H54 (cell line): ENCODE measurements at places on chromosomes 4 and X.

- DNase-seq = no peak
These were observed 10.3 kb downstream of the SNX25 start for GRCh38 chr4:185219551-185220344.

GRCh38 chrX:53211391-53211978 is 13.5 kb downstream of the KDM5C start:
- no peak for DNase-seq

DNA sequence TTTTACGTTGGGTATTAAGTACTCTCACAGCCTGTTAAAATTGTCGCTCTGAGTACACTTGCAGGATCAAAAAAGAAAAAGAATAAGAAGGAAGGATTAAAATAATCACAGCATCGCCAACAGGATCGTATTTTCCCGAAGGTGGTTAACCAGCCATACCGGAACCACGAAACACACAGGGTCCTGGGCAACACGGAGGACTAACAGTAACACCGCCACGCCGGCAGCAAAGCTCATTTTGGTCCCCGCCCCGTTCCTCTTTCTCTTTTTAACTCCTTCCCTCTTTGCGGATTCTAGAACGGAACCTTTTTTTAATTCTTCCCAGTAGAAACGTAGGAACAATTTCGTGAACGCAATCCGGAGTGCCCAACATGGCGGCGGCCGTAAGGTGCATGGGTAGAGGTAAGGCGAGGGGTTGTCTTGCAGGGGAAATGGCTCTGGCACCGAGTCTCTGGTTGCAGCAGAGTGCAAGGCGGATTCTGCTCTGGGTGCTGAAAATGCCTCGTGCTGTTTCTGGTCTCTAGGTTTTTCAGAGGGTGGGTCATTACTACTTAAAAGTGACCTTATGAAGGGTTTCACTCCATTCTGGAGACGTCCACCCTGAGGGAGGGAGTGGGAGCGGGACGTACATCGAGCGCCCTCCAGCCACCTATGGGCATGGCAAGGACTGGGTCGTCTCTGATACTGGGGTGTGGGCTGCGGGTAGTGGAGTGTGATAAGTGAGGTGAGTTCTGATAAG is at the start of gene MRPL1:
MRPL1 (plus strand) TSS at position 353 of the 739 bp plus-strand sequence; CDS start at position 372, 19 bp downstream.
- DNase-seq = peak; percentile 30

DNA sequence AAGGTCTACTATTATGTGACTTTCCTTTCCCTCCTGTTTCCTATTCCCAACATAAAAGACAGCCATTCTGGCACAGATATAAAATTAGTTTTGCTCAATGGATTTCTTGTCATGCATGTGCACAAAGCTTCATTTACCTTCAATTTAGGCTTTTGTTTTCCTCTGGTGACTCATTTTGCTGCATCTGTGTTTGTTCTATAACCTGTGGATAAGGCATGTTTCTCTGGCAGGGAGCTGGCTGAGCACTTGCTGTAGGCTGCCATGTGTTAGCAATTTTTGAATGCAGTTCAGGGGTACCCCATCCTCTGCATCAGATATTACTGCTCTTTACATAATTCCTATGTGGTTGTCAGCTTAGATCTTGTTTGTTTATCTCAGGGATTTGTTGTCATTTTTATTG is 202.8 kb upstream of the GRID2 start:
- DNase-seq = no peak

GRCh38 chrX:103254171-103254824 is 657 bp downstream of the TCEAL8 start:
- no peak for DNase-seq

GRCh38 chrX:153867139-153867538 is 18.8 kb downstream of the L1CAM start:
- DNase-seq = no peak

DNA sequence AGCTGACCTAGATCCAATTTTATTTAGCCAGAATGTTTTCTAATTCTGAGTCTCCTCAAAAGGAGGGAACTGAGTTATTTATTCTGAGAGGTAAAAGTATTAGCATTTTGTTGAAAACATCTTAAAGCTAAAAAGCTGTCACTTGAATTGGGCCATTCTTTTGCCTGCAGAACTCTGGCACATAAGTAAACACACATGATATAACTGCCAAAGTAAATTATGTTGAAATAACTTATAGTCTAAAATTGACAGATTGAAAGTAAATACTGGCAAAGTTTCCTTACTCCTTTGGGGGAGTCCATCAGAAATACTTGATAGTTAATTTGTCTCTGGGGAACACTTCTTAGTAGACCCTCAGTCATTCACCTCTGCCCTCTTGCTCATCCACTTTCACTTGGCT is 38.3 kb upstream of the SLC25A4 start:
- no peak for DNase-seq

- DNase-seq = no peak
These were observed 1.8 kb downstream of the SPCS3 start for GRCh38 chr4:176321589-176321988.

DNA sequence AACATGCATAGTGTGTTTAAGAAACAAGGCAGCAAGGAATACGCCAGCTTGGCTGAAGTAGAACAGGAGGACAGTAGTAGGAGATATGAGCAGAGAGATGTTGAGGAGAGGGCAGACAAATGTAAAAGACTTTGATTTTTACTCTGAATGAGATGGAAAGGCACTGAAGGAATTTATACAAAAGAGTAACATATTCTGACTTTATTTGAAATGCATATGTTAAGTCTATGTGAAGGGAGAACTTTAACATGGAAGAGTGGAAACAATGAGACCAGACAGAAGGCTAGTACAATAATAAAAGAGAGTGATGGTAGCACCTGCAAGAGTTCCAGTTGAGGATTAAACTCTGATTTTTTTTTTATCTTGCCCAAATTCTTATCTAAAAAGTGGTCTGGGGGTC is 176.2 kb upstream of the CENPE start:
- DNase-seq = no peak

DNA sequence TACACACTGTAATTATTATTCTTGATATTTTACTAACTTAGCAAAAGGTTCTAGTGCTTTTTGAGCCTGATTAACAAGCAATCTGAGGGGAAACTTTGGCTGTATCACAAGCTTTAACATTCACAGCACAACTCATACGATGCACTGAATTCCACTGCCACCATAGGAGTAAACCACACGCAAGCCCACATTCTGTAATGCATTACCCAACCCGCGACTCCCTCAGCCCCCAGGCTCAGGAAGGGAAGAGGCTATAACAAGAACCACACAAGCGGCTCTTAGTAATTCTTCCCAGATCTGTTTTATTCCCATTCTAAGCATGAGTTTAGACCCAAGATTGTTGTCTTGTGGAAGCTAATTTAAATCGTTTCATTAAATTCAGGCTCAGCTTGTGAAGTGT is 138.5 kb upstream of the TBL1X start:
- no peak for DNase-seq

DNA sequence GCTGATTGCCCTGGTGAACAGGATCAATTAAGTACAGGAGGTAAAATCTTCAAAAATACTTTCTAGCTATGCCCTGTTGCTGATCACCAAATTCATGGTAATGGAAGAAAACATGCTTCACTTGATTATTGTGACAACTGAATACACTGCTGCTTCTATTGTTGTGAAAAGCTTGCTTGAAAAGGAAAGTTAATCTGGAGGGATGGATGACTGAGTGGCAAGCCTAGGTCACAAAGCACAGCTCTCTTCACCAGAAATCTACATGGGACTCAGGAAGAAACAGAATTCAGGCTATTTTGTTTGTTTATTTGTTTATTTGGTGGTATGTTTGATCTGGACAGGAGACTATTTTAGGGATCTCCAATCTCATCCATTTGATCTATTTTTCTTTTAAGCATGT is 182.0 kb downstream of the MGST2 start:
- DNase-seq = no peak

- DNase-seq = no peak
These were observed 22.1 kb downstream of the NHS start for GRCh38 chrX:17397074-17397473.

- DNase-seq = no peak
These were observed 33.5 kb downstream of the TRMT44 start for GRCh38 chr4:8473920-8474590.

DNA sequence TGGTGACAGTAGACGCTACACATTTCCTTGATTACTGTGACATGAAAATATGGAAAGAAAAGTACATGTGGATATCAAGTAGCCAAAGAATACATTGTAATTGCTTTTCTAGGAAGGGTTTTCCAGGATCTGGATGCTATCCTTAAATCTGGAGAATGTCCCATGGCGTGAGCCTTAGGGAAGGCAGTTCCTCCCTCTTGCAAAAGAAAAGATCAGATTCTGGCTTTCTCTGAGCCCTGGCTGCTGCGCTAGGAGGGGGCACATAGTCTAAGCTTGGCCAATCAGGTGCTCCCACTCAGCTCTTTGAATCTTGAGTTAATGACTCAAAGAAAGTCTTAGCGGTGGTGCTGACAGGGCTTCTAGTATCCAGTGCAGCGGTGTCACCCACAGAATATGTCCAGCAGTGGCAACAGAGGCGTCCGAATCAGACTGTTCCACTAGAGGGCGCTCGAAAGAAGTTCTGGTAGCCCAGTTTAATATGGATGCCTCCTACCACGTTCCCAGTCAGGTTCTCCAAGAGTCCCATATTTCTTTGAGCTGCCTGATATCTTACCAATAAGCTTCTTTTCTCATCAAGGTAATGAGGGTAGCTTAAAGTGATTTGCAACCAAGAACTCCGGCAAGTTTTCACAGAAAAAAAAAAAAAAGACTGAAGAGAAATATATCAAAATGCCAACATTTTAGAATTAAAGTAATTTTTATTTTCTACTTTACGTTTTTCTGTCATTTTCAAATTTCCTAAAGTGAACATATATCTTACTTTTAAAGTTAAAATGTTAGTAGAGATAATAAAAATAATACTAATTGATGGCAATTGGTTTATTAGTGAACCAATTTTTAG is 213.4 kb upstream of the S100G start:
- peak; percentile 12 for DNase-seq

DNA sequence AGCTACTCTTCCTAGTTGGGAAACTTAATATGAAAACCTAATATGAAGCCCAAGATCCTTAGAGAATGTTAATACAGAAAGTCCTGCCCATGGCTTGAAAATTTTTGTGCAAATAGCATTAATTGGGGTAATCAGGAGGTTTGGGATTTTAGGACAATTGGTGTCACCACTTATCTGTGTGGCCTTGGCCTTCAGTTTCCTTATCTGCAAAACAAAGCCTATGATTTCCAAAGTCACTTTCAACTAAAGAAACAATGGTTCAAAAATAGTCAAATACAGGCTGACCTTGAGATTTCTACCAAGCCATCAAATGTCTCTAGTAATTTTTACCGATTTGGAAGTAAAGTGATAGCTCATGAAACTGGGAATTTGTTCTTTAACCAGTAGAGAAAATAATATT is 40.2 kb upstream of the FAM9C start:
- no peak for DNase-seq

GRCh38 chrX:20414066-20414465 is 147.4 kb upstream of the RPS6KA3 start:
- DNase-seq = no peak

DNA sequence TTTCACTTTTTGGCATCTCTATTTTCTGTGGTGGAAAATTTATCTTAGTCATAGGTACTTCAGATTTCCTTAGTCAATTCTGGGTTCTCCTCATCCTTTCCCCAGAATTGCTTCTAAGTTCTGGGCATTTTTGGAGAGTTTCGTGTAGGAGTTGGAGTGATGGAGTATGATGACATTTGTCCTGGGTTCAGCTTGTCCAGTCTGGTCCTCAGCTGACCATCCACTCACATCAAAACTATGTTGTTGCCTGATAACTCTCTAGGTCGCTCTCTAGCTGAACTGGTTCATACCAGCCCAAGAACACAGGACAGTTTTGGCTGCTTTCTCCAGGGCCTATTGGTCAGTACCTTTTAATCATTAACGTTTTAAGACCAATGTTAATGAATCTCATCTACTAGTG is 13.2 kb downstream of the PTTG2 start:
- no peak for DNase-seq

- DNase-seq = no peak
These were observed 342.9 kb downstream of the MAGEB5 start for GRCh38 chrX:26558719-26559386.

DNA sequence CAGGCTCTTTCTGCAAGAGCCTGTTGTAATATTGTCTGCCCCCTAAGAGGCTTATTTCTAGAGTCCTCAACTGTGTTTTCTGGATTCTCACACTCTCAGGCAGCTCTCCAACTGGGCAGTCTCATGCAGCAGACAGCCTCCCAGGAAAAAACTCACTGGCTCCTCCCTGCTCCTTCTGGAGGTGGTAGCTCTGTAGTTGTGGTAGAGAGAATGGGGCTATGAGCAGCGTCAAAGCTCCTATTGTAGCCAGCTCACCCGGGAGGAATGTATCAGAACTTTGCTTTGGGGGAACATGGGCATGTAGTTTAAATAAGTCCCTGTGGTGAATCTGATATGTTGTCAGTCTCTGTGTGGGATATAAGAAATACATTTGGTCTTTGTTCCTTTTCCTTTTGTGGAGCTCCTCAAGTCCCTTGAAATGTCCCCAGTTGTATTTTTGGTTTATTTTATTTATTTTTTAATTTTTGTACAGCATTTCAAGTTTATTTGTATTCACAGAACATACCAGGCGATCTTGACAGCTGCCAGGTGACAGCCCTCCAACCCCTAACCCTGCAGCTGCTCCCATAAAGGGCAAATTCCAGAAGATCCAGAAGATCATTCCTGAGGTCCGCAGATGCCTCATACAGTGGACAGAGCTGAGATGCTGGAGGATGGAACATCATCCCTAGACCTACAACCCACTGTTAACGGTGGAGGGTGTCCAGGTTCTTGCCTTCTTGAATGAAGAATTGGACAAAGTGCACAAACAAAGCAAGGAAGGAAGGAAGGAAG is 45.7 kb downstream of the TRIM61 start:
- DNase-seq = peak; percentile 26

DNA sequence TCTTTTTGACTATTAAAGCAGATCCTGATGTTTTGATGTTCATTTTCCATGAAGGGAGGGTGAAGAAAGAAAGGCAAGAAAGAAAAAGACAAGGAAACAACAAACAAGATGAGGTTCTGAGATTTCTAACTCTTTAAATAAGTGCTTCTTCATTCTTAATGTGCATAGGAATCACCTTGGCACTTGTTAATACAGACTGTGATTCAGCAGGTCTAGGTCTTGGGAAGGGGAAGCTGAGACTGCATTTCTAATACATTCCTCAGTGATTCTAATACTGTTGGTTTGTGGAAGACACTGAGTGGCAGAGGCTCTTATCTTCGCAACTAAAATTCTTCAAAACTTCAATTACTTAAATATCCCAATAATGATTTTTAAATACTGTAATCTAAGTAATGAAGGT is 95.2 kb upstream of the NAP1L5 start:
- DNase-seq = no peak
